ENCODE measurements at places on chromosomes 2 and 18.
A peak's percentile ranks its signal among the peaks of the same experiment; 100 is the strongest.

DNA sequence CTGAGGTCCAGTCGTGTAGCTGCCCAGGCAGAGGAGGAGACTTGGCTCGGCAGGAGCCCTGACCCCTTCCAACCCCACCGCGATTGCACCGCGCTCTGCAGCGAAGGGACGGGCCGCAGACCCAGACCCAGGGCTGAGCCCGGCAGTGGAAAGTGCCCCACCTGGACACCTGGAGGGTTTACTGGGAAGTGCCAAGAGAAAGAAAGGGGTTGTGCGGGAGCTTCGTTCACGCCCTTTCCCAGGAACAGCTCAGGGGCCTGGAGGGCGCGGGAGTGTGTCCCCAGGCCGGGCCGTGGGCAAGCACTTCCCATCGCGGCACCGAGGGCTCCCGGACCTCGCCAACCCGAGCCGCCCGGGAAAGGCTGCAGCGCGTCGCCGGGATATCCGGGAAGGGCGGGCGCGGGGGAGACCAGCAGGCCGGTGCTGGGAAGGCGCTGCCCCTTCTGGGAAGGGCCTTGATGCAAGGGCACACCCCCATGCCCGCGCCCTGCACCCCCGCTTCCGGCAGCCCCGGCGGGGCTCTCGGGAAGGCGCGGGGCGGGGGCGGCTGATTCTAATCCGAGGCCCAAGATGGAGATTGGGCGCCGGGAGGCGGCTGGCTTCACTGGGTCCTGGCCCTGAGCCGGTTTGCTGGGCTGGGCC is 36.1 kb upstream of the MRPL33 start:
- DNase-seq = peak; percentile 26

GRCh38 chr2:37489041-37489456 is 144.6 kb downstream of the QPCT start:
- DNase-seq = no peak

- DNase-seq = no peak
Measured at GRCh38 chr2:166180951-166181812, 53.4 kb upstream of the SCN1A start.

GRCh38 chr2:67268797-67269196 is 128.3 kb upstream of the ETAA1 start:
- DNase-seq = no peak

- DNase-seq = no peak
Measured at GRCh38 chr2:191180713-191181112, 29.9 kb upstream of the STAT4 start.

- DNase-seq = no peak
Measured at GRCh38 chr18:903701-904100, 970 bp upstream of the ADCYAP1 start.

DNA sequence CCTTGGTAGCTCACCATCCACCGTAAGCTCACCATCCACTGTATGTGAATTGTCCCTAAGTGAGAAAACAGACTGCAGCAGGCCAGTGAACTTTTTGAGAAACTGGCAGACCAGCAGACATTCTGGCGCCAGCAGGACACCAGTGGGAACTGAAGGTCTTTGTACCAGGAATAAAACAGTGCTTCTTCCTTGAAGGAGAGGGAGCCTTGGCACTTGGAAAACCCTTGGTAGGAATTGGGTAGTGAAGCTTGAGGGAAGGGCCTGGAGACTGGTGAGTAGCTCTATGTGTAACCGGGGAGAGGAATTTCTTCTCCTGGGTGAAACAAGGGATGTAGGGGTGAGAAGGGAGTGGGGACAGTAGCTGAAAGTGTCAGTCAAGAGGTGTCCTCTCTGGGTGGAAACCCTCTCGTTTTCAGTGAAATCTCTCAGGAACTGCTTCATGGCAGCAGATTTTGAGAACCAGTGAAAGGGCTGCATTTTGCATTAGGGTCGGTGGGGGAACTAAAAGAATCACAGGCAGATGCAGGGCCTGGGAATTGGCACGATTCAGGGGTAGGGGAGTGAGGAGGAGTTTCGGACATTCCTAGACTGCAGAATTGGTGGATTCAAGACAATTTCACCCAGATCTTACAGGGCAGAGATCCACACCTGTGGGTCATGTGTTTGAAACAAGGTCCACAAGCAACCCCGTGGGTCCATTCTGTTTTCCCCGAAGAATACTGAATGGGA is 131.5 kb upstream of the DLX2 start:
- DNase-seq = no peak

DNA sequence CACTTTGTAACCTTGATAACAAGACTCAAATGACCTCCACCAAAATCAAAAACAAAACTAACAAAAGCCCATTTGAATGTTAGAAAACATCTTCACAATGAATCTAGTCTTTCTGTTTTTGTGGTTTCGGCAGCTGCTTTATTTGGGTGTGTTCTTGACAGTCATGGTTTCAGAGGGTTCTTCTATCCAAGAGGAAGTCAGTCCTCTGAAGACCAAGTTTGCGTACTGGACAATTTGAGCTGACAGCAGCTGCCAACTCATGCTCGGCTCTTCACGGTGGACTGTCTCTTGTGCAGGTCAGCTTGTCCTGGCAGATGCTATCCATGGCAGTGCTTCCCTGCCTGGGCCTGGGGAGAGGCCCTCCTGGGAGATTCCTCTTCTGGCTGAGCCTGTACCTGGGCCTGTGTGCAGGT is 91.0 kb downstream of the TMEM17 start:
- peak; percentile 2 for DNase-seq

DNA sequence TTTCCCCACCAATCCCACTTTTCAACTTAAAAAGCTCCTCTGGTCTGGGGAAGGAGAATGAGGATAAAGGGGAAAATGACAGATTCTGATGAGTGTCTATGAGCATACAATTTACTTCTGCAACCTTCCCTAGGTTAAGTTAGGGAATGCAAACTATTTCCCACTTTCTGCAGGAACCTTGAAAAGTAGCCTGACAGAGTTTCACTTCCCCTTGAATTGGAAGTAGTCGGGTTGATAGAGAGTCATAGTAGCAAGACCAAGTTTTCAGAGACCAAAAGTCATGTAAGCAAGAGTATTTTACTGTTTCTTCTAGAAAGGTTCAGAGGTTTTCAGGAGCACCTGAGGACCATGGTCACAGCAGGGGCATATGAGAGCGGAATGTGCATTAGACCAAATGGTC is 815.1 kb downstream of the CPS1 start:
- DNase-seq = no peak

DNA sequence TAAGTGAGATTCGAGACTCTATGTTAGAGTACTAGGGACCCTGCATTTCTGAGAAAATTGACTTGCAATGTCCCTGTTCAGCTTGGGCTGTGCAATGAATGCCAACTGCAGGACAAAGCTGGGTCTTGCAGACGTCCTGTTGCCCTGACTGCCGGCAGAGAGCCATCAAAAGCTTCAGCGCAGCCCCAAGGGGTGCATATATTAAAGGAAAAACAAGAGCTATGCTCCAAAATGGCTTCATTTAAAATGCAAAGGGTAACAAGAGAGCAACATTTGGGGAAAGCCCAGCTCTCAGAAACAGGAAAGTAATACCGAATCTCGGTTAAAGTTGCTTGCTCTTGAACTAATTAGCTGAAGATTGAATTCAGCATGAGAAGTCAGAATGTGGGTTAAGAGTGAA is 110.9 kb upstream of the PNPT1 start:
- no peak for DNase-seq

GRCh38 chr2:177161741-177162460 is 50.7 kb upstream of the HNRNPA3 start:
- DNase-seq = peak; percentile 52

DNA sequence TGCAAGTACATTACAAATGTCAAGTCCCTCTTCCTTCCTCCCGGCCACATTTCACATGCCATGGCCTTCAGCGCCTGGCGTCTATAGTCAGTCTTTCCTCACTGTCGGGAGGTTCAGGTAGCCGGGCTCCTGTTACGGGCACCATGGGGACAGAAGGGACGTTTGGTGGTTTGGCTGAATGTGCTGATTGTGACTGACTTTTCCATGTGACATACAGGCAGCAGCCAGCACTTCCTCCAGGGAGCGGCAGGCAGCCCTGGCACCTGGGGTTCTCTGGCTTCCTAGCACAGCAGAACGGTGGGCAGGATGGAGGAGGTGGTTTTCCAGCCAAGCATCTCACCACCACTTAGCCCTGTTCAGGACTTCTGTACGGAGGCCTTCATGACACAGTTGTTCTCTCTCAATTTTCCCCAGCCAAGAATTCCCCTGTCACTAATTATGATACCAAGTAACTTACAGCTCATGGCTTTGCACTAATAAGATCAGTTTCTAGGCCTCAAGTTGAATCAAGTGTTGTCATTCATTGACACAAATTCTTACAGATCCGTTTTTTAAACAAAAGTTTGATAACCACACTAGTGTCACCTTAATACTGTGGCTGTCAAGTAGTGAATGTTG is 83.9 kb upstream of the REV1 start:
- no peak for DNase-seq

DNA sequence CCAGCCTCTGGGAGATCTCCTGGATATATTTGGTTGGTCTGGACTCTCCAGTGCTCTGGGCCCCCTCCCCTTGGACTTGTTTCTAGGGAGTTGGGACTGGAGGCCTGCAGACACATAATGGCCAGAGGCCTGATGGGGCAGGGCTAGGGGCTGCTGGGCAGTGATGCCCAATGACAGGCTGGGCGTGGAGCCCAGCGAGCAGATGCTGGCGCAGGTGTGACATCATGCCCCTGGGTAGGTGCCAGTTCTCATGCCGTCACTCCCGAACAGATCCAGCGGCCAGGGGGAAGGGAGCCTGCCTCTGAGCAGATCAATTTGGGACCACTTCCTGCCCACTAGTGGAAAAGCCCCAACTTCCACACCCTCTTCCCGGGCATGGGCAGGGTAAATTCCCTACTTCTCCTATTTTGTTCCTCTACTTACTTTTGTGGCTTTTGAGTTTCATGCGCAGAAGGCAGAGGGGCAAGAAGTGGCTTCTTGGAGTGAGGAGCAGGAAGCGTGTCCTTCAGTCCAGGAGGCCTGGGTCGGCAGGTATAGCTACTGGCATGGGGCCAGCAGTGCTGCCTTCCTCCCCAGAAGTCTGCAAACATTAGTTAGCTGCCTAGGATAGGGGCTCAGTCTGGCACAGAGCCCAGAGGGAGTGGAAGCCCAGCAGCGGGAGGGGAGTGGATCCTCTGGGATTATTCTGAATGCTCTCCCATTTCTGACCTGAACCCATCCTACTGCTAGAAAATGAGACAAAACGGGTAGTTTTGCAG is 6.1 kb downstream of the MPV17 start:
- DNase-seq = no peak

DNA sequence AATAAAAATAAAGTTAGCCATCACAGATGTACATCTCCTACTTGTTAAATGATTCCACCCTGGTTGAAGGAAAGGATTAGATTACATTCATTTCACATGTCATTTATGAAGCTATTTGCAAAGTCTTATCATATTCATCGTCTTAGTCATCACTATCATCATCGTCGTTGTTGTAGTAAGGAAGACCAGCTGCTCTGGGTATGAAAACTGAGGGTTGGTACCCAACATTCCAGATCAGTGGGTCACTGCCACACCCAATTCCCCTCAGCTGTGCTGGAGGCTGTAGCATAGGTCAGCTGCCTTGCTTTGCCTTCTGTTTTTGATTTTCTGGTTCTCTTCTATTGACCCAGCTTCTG is 20.9 kb upstream of the CCBE1 start:
- DNase-seq = no peak

DNA sequence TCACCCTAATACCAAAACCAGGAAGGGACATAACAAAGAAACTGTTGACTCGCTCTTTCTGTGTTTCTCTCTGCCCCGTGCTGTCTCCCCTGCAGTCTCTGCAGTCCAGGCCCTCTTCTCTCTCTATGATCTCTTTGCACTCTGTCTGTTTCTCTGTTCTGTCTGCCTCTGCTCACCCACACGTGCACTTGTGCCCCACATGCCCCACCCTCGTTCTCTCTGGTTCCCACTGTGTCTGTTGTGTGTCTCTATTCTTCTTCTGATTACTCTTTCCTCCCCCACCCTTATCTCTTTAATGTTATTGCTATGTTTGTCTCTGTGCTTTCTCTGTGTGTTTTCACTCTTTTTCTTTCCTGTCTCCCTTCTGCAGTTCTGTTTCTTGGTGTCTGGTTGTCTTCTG is 54.0 kb downstream of the NAT8 start:
- no peak for DNase-seq

- DNase-seq = no peak
Measured at GRCh38 chr2:17757321-17757720, 3.4 kb downstream of the GEN1 start.

DNA sequence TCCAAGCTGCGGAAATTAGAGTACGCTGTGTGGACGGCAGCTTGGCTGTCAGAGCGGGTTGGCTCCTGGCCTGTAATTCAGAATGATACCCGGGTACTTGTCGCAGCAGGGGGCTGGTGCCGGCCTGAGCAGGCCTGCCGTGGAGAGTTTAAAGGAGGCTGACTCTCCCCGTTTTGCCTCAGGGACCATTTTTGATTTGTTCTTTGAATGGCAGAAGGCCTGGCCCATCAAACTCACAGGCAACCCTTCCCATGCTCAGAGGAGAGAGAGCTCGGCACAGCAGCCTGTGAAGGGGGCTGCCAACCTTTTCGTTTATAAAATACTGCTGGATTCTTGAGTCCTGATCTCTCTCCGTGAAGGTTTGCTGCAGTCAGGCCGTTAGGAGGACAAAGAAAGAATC is 151.3 kb downstream of the KLHL29 start:
- no peak for DNase-seq

DNA sequence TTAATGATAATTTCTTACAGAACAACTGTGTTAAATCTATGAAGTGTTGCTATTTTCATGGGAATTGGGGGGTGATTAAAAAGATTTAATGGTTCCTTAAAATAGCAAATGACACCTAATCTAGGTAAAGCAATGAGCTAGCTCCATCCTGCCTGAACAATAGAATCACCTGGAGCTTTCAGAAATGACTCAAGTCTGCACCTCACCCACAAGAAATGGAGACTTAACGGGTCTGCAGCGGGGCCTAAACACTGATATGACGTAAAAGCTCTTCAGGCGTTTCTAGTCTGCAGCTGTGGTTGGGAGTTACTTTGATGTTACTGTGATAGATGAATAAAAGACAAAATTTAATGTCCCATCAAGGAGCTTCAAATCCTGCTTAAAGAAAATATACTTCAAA is 328.2 kb downstream of the RND3 start:
- no peak for DNase-seq

- no peak for DNase-seq
Measured at GRCh38 chr2:64354857-64355680, 98.9 kb upstream of the LGALSL start.

DNA sequence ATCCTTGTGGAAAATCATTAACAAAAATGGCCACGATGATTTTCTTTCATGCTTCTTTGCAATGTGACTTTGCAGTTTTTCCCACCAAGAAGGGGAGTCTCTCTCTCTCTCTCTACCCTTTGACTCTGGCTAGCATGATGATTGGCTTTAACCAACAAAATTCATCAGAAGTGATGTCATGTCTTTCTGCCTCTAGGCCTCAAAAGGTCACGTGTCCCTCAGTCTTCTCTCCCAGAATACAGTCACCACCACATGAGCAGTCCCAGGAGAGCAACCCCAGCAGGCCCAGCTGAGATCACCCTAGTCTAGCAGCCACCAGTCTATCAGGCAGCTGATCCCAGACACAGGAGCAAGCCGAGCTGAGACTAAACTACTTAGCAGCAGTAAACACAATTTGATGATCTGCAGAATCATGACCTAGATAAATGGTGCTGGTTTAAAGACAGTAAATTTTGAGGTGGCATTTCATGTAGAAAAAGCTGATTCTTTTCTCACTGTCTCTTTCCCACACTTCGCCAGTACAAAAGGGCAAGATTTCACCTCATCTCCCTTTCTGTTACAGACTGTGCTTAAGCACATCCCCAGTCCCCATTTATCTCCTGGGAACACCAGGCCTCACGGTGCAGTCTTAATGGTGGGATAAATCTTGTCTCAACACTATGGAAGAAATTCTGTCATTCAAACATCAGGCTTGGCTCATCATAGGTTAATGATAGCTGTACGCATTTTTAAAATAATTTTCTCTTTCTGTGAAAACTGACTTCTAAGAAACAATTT is 132.7 kb downstream of the SCG2 start:
- DNase-seq = no peak

GRCh38 chr2:1864981-1865421 is 120.7 kb upstream of the PXDN start:
- DNase-seq = no peak

Data from CD4-positive, alpha-beta T cell treated with Interleukin-2 at 100 ng/mL for 4 hours (primary cell).